CD8-positive, alpha-beta memory T cell (primary cell): ENCODE measurements at places on chromosomes 4 and X. TPM values are rescaled to one million over a fixed set of nuclear protein-coding genes. Genes with fewer than 3 reads are reported as not detected.

GRCh38 chr4:3658530-3658913, 107.7 kb upstream of the ADRA2C start:
- no peak for DNase-seq
- no peak overlapping the region for H3K27ac ChIP-seq
- no peaks in the 10 kb centered on the region for H3K27me3 ChIP-seq
- H3K4me1 ChIP-seq, result no peaks in the 10 kb centered on the region

DNA sequence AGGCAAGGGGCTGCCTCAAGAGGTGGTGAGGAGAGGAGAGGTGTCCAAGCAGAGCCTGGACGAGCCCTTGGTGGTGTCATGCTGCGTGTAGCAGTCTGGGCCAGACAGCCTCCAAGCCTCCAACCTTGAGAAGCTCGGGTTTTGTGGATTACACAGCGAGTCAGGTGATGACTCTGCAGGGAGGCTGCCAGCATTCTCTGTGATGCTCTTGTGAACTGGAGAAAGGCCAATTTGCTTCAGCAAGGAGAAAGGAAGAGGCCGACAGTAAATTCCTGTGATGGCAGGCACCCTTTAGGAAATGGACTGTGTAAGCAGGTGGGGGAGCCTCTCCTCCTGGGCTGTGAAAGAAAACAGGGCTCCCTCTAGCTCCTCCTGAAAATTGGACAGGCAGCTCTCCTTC, 36.0 kb upstream of the CD99L2 start:
- no peak for DNase-seq
- H3K36me3 ChIP-seq, result no peaks in the 10 kb centered on the region
- H3K27ac ChIP-seq, result no peak overlapping the region
- H3K27me3 ChIP-seq, result no peaks in the 10 kb centered on the region

- no peaks in the 10 kb centered on the region for H3K4me1 ChIP-seq
These were observed 10.0 kb downstream of the ELMOD2 start for GRCh38 chr4:140533951-140534480.

- no peak for DNase-seq
- H3K27ac ChIP-seq, result no peak overlapping the region
- H3K27me3 ChIP-seq, result no peaks in the 10 kb centered on the region
- no peak overlapping the region for H3K4me3 ChIP-seq
- no peaks in the 10 kb centered on the region for H3K4me1 ChIP-seq
- H3K36me3 ChIP-seq, result no peaks in the 10 kb centered on the region
These were observed 62.2 kb downstream of the RTL5 start for GRCh38 chrX:72069350-72070160.

DNA sequence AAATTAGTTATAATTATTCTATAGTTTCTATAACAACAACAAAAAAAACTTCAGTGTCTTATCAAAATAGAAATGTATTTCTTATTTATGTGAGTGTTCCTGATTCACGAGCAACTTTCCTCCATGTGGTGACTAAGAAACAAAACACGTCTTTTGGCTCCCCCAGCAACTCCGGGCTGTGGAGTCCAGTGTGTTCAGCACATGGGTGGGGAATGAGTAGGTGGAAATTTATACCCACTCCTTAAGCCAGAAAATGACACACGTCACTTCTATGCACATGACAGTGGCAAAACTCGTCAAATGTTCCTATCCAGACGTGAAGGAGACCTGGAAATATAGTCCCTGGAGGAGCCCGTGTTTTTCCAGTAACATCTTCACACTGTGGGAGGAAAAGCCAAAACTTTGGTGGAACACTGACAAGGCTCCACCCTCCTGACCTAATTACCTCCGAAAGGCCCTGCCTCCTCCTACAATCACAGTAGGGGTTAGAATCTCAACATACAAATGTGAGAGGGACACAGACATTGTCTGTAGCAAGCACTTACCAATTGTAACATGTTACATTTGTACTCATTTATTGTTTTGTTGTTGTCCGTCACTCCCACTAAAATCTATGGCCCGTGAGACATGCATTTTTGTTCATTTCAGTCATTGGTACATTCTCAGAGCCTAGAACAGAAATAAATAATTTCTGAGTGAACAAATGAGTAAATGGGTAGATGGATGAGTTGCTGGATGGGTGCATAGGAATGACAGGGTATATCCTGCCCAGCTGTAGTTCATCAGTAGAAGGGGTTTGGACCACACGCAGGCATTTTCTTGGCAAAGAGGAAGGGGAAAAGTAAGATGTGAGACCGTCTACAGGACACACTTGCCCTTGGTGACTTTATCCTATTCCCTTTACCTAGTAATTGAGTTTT, 605.8 kb upstream of the TENM3 start:
- no peak overlapping the region for H3K27ac ChIP-seq
- H3K4me3 ChIP-seq, result no peak overlapping the region
- no peaks in the 10 kb centered on the region for H3K4me1 ChIP-seq

DNA sequence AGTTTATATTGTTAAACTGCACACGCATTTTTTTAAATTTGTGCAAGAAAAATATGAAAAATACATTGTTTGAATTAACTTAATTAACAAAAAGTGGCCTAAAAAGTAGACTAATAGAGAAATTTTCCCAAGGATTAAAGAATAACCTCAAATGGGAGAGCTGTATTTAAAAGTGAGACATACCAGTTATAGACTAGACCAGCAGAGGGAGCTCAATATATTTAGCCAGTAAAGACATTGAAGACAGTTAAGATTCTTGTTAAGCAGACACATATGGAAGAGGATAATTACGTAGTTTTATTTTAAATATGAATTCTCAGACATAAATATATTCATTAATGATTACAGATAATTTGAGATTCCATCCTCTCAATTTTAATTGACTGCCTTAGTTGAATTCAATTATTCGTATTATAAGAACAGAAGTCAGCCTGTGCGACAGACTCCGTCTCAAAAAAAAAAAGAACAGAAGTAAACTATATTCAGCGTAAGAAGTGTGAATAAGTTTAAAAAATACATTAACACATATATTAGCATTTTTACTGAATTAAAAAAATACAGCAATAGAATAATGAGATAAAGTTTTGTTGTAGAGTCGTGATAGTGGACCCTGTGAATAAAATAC, 64.8 kb downstream of the GLRA3 start:
- no peaks in the 10 kb centered on the region for H3K27me3 ChIP-seq
- H3K4me1 ChIP-seq, result no peaks in the 10 kb centered on the region
- H3K27ac ChIP-seq, result no peak overlapping the region
- H3K36me3 ChIP-seq, result no peaks in the 10 kb centered on the region
- DNase-seq, result no peak
- H3K4me3 ChIP-seq, result no peak overlapping the region

DNA sequence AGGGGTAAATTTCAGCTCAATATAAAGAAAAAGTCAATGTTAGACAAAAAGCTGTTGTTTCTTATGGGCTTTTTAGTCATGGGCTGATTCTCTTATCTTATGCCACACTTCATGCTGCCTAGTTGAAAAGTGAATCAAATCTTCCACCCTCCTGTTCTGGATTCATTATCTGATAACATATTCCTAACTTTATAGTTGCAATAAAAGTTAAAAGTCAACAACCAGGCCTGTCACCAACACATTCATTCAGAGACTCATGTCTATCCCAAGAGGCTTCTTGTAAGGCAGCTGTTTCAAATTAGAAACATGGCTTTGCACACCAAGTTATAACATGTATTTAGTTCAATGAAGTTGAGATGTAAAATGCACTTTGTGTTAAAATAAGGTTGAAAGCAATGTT, 243.8 kb downstream of the ADAMTS3 start:
- H3K27ac ChIP-seq, result no peak overlapping the region
- no peaks in the 10 kb centered on the region for H3K27me3 ChIP-seq

DNA sequence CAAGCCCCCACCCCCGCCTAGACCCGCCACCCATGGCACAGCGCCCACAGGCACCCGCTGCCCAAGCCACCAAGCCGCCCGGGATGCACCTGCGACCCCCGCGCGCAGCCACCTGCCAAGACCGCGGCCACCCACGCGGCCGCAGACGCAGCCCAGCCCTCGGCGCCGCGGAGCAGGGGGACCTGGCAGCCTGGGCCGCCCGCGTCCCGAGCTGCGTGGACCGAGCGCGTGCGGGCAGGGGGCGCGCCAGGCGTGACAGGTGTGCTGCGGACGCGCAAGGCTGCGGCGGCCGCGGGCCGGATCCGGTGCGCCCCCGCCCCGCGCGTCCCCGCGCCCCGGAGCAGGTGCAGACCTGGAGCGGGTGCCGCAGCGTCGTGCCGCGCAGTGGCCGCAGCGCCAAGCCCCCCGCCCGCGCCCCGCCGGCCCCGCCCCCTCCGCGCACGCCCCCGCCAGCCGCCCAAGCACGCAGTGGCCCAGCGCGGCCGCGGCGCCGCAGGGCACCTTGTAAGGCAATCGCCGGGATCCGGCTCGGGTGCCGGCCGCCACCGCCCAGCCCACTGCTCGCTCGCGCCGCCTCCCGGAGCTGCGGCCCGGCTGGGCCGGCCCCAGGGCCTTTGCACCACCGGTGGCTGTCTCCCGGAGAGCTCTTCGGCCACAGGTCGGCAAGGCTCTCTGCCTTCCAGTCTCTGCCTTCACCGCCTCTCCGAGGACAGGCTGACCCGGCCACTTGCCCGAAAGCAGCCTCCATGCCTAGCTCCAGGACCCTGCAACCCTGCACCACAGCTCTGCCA, at the start of gene PNCK:
TSS of gene PNCK (minus strand) at position 386 of the 791 bp plus-strand sequence. CDS start 737 bp downstream, outside the sequence.
- H3K4me1 ChIP-seq, result no peaks in the 10 kb centered on the region
- no peak for DNase-seq
- H3K4me3 ChIP-seq, result no peak within 1 kb of the TSS

GRCh38 chr4:15197005-15197404, 194.7 kb downstream of the CPEB2 start:
- H3K27ac ChIP-seq, result no peak overlapping the region
- no peaks in the 10 kb centered on the region for H3K36me3 ChIP-seq
- DNase-seq, result no peak
- no peaks in the 10 kb centered on the region for H3K4me1 ChIP-seq
- no peaks in the 10 kb centered on the region for H3K27me3 ChIP-seq
- no peak overlapping the region for H3K4me3 ChIP-seq

DNA sequence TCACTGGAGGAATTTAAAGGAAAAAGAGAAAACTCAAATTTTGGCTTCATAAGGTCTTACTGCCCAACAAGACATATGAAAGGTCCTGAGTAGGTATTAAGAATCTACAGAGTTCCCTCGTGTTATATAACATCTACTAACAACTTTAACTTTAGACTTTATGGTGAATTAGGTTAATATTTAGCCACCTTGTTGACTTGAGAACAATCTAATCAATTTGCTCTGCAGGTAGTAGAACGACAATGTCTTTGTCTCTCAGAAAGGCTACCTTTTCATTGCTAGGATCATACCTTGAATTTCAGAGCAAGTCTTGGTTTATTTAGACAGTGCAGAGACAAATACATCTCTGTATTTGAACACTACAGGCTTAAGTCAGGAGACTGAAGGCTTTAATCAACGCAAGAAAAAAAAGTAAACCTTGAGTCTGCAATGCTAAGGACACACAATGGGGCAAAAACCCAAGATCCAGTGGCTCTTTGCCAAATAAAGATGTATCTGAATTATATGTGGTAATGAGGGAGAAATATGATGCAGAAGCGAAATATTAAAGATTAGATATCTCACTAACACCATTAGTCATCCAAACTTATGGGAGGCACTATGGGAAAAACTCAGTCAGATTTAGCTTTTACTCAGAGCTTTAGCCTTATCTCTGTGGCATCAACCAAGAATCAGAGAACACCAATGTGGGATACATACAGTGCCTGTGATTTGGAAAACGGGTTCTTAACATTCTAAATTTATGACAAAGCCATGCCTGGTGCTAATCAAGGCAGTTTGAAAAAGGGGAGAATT, 93.6 kb upstream of the FTHL17 start:
- no peaks in the 10 kb centered on the region for H3K27me3 ChIP-seq
- H3K27ac ChIP-seq, result no peak overlapping the region
- H3K4me1 ChIP-seq, result no peaks in the 10 kb centered on the region
- H3K36me3 ChIP-seq, result no peaks in the 10 kb centered on the region
- DNase-seq, result no peak

- no peaks in the 10 kb centered on the region for H3K27me3 ChIP-seq
- no peaks in the 10 kb centered on the region for H3K36me3 ChIP-seq
- H3K27ac ChIP-seq, result no peak overlapping the region
- DNase-seq, result no peak
- no peak overlapping the region for H3K4me3 ChIP-seq
- peaks cover 15% of the 10 kb centered on the region for H3K4me1 ChIP-seq
These were observed 16.1 kb downstream of the ABCD1 start for GRCh38 chrX:153740631-153741222.

DNA sequence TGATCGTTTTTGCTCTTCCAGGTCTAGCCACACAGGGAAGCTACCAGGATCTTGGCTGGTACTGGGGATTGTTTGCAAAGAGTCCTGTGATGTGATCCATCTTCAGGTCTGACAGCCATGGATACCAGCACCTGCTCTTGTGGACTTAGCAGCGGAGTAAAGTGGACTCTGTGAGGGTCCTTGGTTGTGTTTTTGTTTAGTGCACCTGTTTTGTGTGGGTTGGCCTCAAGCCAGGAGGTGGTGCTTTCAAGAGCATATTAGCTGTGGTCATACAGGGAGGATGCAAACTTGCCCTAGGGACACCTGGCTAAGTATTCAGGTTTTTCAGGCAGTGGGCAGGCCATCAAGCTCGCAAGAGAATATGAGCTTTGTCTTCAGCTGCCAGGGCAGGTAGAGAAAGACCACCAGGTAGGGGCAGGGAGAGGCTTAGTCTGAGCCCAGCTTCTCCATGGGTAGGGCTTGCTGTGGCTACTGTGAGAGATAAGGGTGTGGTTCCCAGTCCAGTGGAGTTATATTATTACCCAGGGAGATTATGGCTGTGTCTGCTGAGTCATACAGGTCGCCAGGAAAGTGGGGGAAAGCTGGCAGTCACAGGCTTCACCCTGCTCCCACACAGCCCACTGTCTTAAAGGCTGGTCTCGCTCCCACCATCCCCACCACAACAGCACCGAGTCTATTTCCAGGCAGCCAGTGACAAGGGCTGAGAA, 293.7 kb downstream of the PCDH18 start:
- H3K27ac ChIP-seq, result no peak overlapping the region
- H3K4me1 ChIP-seq, result no peaks in the 10 kb centered on the region
- H3K36me3 ChIP-seq, result no peaks in the 10 kb centered on the region
- no peak overlapping the region for H3K4me3 ChIP-seq

GRCh38 chrX:41561045-41561444, 113.9 kb downstream of the NYX start:
- H3K36me3 ChIP-seq, result no peaks in the 10 kb centered on the region
- H3K4me3 ChIP-seq, result no peak overlapping the region
- peak overlapping the region; percentile 9 for H3K27ac ChIP-seq
- DNase-seq, result peak; percentile 29

DNA sequence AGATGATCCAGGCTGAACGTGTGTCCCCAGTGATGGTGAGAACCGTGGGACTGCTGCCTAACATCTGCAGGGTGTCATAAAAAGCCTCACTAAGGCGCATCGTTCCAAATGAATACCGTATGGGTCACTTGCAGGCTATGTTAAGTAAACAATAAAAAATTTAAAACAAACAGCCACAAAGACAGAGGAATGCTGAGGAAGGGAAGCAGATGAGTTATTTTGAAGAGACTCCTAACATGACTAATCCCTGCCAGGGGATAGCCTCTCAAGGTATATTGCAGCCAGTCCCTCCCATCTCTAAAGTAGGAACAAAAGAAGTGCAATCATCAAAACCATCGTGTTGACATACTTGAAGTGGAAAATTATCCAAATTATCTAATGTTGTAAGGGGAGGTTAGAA, 83.8 kb downstream of the UNC5C start:
- no peaks in the 10 kb centered on the region for H3K36me3 ChIP-seq
- H3K27me3 ChIP-seq, result no peaks in the 10 kb centered on the region
- no peak for DNase-seq

MID1IP1 gene
- 69.9 TPM for total RNA-seq

RBMXL3 gene
- not detected for total RNA-seq

DYNLT3 gene
- total RNA-seq, result 20.5 TPM
